Muscle of arm (tissue), 14 donors: ENCODE measurements at places on chromosomes 2 and 18. TPM values are rescaled to one million over a fixed set of nuclear protein-coding genes. Genes with fewer than 3 reads are reported as not detected.
A peak's percentile ranks its signal among the peaks of the same experiment; 100 is the strongest.

DNA sequence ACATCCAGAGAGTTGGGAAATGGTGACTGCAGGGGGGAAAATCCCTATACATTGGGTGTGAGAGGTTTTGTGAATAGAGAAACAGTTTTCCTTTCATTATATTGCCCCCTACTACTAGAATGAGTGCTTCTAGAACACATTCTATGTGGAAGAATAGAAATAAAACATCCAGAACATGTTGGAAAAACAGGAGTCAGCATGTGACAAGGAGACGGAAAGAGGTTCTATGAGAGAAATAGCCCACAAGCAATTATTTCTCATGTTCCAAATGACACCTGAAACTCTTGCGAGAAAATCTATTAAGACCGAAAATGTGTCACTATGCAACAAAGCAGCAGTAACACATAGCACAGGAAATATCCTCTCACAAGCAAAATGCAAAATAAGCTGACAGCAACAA lies 202.7 kb upstream of the SPOPL start:
- no peak for DNase-seq

The SLC4A5 gene
- polyA plus RNA-seq: 1.7 TPM

DNA sequence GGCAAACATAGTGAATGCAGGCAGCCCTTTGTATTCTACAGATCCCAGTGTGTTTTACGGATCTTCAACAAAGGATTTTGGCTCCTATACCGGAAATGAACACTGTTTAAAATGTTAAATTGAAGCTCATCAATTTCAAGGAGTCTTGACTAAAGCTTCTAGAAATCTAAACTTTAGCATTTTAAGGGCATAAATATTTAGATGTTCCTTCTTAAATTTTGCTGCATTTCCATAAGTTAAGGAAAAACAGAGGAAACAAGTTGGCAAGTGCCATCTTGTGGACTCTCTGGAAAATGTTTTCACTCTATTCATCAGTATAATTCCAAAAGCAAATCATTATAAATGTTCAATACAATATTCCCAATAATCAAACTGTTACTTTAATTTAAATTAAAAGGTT lies 19.6 kb downstream of the CHN1 start:
- DNase-seq: no peak

The ADD2 gene
- 2.3 TPM for polyA plus RNA-seq

The BOK gene
- polyA plus RNA-seq: 46.0 TPM

- DNase-seq: no peak
These were observed 125.9 kb downstream of the MAP4K4 start for GRCh38 chr2:101823347-101823791.

The AFF3 gene
- polyA plus RNA-seq: 3.6 TPM

- no peak for DNase-seq
These were observed 124.1 kb upstream of the CDH19 start for GRCh38 chr18:66727991-66728390.

The RAD51AP2 gene
- polyA plus RNA-seq: 0.05 TPM

The REG3G gene
- not detected for polyA plus RNA-seq

The FOXI3 gene
- not detected for polyA plus RNA-seq

GRCh38 chr2:29480426-29480825 lies 365.2 kb downstream of the CLIP4 start:
- DNase-seq: peak; percentile 3

GRCh38 chr2:11068079-11068741 lies 87.1 kb upstream of the SLC66A3 start:
- no peak for DNase-seq

- DNase-seq: no peak
These were observed 1211.9 kb upstream of the NXPH2 start for GRCh38 chr2:139992078-139992477.

- DNase-seq: no peak
These were observed 15.4 kb upstream of the DGKD start for GRCh38 chr2:233338812-233339368.

The CNGA3 gene
- 0.53 TPM for polyA plus RNA-seq
